ENCODE measurements at places on chromosomes 5 and 9.

GRCh38 chr9:2127486-2127885 lies 112.3 kb downstream of the SMARCA2 start:
- DNase-seq: no peak

- peak; percentile 34 for DNase-seq
Observed at GRCh38 chr9:98971168-98971914, 27.6 kb downstream of the COL15A1 start.

GRCh38 chr5:56267856-56268255 lies 34.7 kb upstream of the ANKRD55 start:
- DNase-seq: no peak

GRCh38 chr5:42483472-42484154 lies 60.4 kb downstream of the GHR start:
- DNase-seq: no peak

- DNase-seq: no peak
Observed at GRCh38 chr9:79014929-79015699, 556.7 kb upstream of the TLE4 start.

- DNase-seq: no peak
Observed at GRCh38 chr9:131732061-131732526, 7.8 kb downstream of the RAPGEF1 start.

DNA sequence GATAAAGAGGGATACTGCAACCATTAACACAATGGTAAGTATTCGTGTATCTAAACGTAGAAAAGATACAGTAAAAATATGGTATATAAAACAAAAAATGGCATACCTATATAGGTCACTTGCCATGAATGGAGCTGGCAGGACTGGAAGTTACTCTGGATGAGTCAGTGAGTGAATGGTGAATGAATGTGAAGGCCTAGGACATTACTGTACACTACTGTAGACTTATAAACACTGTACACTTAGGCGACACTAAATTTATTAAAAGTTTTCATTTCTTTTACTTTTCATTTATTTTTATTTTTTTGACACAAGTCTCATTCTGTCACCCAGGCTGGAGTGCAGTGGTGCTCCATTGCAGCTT lies 14.1 kb downstream of the TDRD7 start:
- no peak for DNase-seq

- DNase-seq: no peak
Observed at GRCh38 chr5:181281984-181282316, 21.0 kb upstream of the TRIM52 start.

DNA sequence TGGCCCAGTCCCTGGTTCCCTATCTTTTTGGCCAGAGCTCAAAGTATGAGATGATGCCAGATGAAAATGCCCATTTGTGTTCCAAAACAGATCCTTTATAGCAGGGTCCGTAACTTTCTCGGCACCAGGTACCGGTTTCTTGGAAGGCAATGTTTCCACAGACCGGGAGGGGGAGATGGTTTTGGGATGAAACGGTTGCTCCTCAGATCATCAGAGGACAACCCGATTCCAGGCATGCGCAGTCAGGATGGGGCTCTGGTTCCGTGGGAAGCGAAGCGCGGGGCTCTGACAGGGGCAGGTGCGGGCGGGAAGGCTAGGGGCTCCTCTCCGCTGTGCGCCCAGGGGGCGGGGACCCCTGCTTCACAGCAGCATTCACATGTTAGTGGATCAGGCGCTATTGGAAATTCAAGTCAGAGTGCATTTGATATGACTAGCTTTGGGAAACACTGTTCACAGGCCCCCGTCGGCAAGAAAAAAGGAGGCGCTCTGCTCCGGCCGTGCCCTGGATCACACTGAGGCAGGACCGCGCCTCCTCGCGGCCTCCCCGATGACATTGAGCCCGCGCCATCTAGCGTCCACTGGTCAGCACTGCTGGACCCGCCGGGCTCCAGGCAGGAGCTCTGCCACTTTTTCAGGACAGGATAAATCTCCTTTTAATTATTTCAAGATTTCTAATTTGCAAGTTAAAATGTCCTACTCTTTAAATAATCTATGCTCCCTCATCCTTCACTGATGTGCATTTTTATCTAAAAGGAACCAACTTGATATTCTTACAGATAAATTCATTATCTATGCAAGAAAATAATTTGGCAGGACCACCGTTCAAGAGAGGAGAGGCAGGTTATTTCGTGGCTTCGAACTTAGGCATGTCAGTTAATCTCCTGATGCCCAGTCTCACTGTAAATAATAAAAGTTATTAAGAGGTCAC lies 190.0 kb downstream of the FANCC start:
- peak; percentile 44 for DNase-seq

GRCh38 chr5:153926201-153926600 lies 112.5 kb downstream of the FAM114A2 start:
- DNase-seq: no peak

DNA sequence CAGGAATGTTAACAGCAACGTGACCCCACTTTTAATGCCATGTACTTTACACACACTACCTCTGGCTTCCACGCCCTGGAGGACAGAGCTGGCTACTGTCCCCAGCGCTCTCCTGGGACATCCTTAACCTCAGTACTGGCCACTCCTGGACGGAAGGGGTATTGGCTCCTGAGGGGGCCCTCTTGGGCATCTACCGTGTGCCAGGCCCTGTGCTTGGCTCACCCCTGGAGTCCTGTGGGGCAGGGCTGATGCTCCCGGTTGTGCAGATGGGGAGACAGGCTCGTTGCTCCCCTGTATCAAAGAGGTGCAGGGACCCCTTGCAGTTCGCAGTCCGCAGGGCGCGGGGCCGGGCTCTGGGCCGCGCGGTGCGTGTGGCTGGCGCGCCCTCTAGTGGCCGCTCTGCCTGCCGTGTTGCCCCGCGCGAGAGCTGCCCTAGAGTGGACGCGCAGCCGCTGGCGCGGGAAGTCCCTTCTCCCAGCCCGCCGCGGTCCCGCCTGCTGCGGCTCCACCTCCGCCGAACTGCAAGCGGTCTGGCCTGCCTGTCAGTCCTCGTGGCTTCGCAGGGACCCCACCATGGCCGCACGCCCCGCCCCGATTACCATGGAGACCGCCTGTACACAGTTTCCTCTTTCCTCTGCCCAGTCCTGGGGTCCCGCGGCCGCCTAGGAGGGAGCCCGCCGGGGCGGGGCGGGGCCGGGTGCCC lies at the start of gene WDR38:
Gene WDR38, plus strand, starts transcription at position 632 of the 703 bp plus-strand sequence. CDS start 72 bp downstream, outside the sequence.
- DNase-seq: peak; percentile 81

DNA sequence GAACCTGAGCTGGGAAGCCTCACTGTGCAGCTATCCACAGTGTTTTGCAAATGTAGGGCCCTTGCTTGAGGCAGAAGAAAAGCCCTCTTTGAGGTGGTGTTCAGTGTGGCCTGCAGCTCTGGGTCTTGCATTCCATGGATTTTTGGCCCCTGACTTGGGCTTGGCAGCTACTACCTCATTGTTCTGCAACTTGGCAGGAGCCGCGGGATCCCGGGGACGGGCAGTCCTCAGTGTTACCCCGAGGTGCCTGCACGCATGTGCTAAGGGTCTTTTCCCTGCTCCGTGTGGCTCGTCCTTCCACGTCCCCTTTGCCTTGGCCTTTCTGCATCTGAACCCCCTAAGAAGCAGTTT lies 39.8 kb downstream of the NEK6 start:
- DNase-seq: no peak

- no peak for DNase-seq
Observed at GRCh38 chr9:91623004-91623403, 199.4 kb upstream of the NFIL3 start.

- DNase-seq: no peak
Observed at GRCh38 chr5:62328772-62329491, 22.9 kb downstream of the KIF2A start.

DNA sequence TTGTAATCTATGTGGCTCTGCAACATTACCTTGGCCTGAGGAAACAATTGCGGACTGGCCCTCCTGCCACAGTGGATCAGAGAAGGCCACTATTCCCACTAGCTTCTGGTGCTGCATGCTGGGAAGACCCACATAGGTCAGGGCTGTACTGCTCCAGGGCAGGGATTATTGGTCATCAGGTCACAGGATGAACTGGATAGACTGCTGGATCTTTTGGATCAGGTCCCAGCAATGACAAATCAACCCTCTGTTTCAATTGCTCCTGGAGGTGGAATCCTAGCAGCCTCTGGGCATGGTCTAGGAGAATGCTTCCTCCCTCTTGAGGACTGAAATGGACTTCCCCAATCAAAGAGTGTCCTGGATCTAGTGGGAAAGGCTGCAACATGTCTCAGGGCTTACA lies 66.7 kb upstream of the PHF24 start:
- DNase-seq: no peak

GRCh38 chr9:4579001-4579400 lies 83.1 kb upstream of the PLPP6 start:
- DNase-seq: no peak

DNA sequence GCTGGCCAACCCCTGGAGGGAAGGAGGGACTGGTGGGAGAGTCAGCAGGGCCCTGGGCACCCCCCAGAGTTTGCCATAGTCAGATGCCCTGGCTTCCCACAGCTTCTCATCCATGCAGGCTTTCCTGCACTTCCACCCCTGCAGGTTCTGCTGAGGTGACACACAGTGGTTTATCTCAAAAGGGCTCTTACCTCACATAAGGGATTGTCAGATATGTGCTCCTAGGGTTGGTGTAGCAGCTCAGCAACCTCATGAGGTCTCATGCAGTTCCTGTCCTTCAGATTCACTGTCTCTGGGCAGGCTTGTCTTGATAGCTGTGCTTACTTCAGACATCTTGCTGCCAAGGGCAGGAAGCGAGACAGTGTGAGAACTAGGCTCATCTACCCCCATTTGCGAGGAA lies 143.4 kb downstream of the KDM4C start:
- no peak for DNase-seq

GRCh38 chr5:19531374-19531952 lies 456.5 kb downstream of the CDH18 start:
- DNase-seq: no peak

GRCh38 chr5:169637085-169637548 lies at the start of gene DOCK2:
Gene DOCK2 (plus strand): TSS chr5:169637275. CDS start chr5:169637327, 52 bp downstream.
- peak; percentile 68 for DNase-seq

- DNase-seq: no peak
Observed at GRCh38 chr9:38309324-38310195, 82.9 kb upstream of the ALDH1B1 start.

Measured in inflammatory macrophage treated with lipopolysaccharide for 1 hour (primary cell).